CD4-positive, CD25-positive, alpha-beta regulatory T cell (primary cell): ENCODE measurements at places on chromosomes 6 and 20.

- DNase-seq: no peak
Measured at GRCh38 chr6:14598017-14598864, 480.7 kb downstream of the CD83 start.

DNA sequence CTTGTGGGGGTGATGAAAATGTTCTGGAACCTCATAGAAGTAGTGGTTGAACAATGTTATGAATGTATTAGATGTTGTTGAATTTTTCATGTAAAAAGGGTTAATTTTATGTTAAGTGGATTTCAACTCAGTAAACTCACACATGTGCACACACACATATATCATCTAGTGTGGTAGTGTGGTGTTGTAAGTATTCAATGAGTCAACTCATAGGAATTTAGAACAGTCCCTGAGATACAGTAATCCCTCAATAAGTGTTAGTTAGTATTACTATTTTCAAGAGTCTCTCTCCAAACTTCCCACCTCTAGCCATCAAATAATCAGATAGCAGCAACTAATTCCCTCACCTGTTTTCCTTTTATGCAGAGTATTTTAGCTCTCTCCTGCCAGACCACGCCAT, 563.1 kb upstream of the JARID2 start:
- DNase-seq: no peak

DNA sequence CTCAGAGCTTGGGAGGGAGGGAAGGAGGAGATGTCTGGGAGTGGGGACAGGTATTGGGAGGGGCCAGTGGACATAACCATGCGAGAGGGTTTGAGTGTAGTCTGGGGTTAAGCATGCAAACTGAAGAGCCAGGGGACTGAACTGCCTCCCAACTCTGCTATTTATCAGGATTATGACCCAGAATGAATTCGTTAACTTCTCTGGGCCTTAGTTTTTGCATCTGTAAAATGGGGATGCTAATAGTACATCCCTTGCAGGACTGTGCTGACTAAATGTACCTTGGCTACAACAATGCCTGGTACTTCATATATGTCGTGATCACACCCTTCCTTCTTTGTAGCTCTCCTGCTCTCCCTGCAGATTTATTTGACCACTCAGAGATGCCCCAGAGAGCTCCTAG, 83.6 kb downstream of the MDGA1 start:
- DNase-seq: no peak

- no peak for DNase-seq
Measured at GRCh38 chr6:22940581-22941290, 371.4 kb downstream of the HDGFL1 start.

DNA sequence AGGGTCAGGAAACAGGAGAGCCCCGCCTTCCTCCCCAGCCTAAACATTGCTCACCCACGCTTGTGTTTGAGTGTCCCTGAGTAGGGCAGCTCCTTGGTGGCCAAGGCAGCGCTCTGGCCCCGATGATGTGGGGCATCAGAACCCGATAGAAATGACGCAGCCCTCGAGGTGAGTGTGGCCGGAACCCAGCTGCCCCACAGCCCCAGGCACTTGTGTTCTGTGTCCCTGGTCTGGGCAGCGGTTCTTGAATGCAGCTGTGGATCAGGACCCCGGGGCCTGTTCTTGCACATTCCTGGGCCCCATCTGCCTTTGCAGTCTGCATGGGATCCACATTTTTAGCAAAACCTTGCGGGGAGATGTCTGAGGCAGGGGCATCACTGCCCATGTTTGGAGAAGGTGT, 12.8 kb downstream of the RBM38 start:
- no peak for DNase-seq

DNA sequence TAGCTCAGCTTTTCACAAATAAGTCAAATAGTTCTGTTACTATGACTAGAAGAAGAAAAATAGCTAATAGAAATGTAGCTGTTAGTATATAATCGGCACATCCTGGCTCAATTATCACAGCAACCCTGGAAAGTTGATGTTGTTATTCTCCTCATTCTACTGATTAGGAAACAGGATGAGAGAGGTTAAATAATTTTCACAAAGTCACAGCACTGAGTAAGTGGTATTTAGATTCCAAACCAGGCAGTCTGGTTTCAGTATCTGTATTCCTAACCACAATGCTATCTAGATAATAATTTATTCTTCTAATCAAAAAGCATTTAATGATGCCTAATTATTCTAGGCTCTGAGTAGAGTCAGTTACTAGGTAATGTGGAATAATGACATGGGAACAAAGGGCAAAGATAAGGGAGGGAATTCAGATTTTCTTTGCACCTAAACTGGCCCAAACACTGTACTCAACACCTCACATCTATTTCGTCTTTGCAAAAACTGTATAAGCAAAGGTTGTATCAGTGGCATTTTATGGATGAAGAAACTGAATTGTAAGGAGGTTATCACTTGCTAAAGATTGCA, 51.3 kb downstream of the PDE7B start:
- DNase-seq: no peak

GRCh38 chr6:24738741-24739140, 19.8 kb upstream of the C6orf62 start:
- DNase-seq: no peak

DNA sequence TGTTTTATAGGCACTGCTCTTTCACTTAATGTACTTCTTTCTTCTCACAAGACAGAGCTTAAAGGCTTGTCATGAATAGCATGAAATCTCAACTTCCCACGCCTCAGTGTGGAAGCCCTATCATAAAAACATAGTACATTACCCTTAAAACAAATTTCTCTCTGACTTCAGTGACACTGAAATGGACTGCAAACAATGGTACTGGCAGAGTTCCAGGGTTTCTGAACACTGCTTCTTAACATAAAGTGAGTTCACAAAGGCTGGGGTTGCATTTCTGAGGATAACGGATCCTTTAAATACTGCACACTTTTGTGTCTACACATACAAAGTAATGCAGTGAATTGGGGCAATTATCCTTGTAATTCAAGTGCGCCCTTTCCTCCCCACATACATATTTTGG, 32.3 kb upstream of the PLEKHG1 start:
- no peak for DNase-seq

- no peak for DNase-seq
Measured at GRCh38 chr6:14612016-14612980, 494.7 kb downstream of the CD83 start.

GRCh38 chr6:89350281-89350966, 2.1 kb downstream of the UBE2J1 start:
- DNase-seq: no peak

DNA sequence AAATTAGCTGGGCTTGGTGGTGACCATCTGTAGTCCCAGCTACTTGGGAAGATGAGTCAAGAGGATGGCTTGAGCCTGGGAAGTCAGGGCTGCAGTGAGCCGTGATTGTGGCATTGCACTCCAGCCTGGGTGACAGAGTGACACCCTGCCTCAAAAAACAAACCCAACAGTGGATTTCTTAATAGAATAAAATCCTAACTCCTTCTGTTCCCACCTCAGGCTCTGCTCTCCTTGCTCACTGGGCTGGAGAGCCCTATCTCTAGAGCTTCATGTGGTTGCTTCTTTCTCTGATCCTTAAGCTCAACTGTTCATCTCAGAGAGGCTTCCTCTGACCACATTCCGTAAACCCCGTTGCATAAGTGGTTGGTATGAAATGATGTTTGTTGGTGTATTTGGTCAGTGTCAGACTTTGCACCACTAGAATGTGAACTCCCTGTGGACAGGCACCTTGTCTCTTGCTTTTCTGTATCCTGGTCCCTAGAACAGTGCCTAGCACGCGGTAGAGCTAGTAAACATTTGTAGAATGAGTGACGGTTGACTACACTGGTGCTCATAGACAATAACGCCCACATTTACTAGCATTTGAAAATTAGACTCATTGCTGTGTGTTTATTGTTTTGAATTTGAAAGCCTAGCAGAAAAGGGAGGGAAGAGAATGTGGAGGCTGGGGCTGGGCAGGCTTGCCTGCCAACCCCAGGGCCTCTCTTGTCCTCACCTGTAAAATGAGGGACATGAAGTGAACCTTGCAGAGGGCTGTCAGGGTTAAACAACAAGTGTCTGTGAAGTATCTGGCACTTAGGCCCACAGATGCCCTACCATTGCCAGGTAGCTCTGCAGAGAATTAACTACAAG, 4.2 kb downstream of the MAPRE1 start:
- no peak for DNase-seq

DNA sequence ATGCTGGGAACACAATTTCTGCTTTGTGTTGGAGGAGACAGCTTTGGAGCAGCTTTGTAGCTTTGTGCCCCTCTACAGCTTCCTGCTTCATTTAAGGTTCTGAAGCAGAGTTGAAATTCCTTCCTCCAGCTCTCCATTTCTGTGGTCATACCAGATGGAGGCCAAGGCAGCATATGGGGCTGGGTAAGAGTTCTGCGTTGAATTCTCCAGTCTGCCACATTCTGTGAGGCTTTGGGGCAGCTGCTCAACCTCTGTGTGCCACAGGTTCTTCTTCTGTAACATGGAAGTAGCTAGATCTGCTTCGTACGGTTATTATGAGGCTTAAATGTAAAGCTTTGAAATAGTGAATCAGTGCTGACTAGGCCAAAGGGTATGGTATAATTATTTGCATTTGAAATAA, 2.9 kb upstream of the TRIM26 start:
- DNase-seq: no peak

- no peak for DNase-seq
Measured at GRCh38 chr20:24994186-24994465, 1.6 kb upstream of the APMAP start.

- DNase-seq: no peak
Measured at GRCh38 chr6:29675561-29675960, 5.4 kb downstream of the ZFP57 start.

- no peak for DNase-seq
Measured at GRCh38 chr6:5132731-5133130, 47.6 kb downstream of the PPP1R3G start.

DNA sequence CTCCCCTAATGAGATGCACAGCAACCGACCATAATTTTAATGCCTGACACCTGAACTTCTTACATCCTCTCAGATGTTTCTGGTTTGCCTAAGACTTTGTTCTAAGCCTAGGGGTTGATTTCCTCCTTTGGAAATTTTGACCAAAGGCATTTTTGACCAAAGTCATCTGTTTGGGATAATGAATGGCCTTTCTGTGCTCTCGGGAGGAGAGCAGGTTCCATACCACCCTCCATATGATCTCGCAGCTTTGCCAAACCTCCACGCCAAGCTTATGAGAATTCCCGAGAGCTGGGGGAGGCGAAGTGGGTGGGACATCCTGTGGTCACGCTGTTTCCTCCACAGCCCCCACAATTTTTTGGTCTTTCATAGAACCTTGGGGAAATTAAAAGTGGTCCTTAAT, 91.7 kb downstream of the SCML4 start:
- DNase-seq: no peak

DNA sequence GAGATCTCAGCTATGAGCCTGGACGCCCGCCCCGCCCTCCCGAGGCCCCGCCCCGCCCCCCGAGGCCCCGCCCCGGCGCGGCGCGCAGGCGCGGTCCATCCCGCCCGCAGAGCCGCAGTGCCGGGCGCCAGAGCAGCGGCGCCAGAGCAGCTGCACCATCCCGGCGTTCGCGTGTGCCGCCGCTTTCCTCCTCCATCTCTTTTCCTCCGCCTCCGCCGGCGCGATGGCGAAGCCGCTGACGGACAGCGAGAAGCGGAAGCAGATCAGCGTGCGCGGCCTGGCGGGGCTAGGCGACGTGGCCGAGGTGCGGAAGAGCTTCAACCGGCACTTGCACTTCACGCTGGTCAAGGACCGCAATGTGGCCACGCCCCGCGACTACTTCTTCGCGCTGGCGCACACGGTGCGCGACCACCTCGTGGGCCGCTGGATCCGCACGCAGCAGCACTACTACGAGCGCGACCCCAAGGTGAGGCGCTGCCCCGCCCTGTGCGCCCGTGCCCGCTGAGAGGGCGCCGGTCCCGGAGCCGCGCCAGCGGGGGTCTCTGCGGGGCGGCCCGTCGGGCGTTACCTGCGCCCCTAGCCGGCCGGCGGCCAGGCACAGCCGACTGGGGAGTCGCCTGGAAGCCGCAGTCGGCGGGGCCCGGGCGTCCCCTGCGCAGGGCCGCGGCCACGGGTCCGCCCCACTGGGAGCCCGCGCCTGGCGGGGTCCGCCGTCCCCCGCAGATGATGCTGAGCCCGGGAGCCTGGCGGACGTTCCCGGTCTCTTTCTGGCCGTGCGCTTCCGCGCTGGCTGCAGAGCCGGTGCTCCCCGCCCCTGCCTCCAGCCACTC, at the start of gene PYGB:
TSS of gene PYGB (plus strand) at position 130 of the 830 bp plus-strand sequence. CDS start at position 224, 94 bp downstream.
- DNase-seq: peak; percentile 78

- DNase-seq: no peak
Measured at GRCh38 chr6:52454556-52454955, 34.4 kb downstream of the EFHC1 start.

GRCh38 chr6:100846276-100846675, 34.9 kb downstream of the ASCC3 start:
- DNase-seq: no peak

DNA sequence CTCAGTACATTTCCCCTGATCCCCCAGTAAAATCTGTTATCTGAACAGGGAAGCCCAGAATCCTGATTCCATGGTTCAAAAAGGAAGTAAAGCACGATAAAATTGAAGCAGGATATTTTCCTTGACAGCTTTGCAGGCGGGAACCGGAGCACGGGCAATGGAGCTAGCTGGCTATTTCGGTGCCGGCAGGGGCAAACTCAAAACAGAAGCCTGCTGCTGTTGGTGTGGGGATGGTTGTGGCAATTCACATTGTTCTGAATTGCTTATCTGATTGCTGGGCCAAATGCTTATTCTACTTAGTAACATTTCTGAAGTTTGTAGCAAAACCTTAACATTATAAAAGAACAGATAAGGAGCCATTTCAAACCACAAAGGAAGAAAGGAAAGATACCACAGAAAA, 172.4 kb downstream of the MMS22L start:
- DNase-seq: no peak

GRCh38 chr6:15551262-15551661, 111.6 kb downstream of the DTNBP1 start:
- no peak for DNase-seq

DNA sequence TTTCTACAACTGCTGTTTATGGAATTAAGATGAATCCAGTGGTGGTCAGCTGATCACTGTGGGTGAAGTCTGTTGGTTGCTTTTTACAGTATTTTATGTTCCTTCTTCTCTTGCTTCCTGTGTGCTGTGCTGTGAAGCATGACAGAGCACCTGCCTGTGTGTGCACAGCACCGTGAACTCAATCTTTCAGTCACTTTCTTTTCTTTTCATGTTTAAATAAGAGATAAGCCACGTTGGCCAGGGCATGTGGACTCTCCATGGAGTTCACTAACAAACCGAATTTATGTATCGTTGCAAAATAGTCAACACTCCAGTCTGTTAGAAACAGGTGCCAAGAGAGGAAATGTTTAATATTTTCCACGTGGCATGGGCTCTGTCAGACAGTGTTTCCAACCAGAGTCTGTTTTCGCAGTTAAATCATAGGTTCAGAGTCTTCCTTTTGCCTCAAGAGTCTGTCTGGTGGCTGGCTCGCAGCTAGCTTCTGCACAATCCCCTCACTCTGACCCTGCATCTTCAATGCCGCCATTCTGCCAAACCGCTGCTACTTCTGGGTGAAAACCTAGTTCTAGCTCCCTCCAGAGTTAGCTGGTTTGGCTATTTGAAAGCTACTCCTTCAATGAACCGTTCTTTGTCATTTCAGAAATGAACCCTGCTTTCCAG, 73.2 kb downstream of the QRSL1 start:
- peak; percentile 29 for DNase-seq

- no peak for DNase-seq
Measured at GRCh38 chr6:91717094-91717493, 1130.2 kb upstream of the MAP3K7 start.
